ENCODE measurements at places on chromosomes 1 and 21. TPM values are rescaled to one million over a fixed set of nuclear protein-coding genes. Genes with fewer than 3 reads are reported as not detected.

The SRGAP2C gene
- 5.0 TPM for polyA plus RNA-seq

The NEK2 gene
- polyA plus RNA-seq: 8.8 TPM

The RAD54L gene
- 4.3 TPM for polyA plus RNA-seq

The GBP6 gene
- polyA plus RNA-seq: not detected
